ENCODE measurements at places on chromosomes 1 and 21. TPM values are rescaled to one million over a fixed set of nuclear protein-coding genes. Genes with fewer than 3 reads are reported as not detected.

GRCh38 chr1:195789321-195789720, 818.9 kb downstream of the KCNT2 start:
- DNase-seq: no peak

Gene AGT
- 39.5 TPM for polyA plus RNA-seq

Gene OR2T33
- not detected for polyA plus RNA-seq

Gene MMEL1
- polyA plus RNA-seq: 3.6 TPM

- DNase-seq: no peak
These were observed 57.1 kb downstream of the RNF187 start for GRCh38 chr1:228544021-228544850.

Gene AIRE
- 0.49 TPM for polyA plus RNA-seq

GRCh38 chr1:3389093-3389833, 65.2 kb upstream of the ARHGEF16 start:
- DNase-seq: no peak

Gene DDOST
- polyA plus RNA-seq: 254 TPM

DNA sequence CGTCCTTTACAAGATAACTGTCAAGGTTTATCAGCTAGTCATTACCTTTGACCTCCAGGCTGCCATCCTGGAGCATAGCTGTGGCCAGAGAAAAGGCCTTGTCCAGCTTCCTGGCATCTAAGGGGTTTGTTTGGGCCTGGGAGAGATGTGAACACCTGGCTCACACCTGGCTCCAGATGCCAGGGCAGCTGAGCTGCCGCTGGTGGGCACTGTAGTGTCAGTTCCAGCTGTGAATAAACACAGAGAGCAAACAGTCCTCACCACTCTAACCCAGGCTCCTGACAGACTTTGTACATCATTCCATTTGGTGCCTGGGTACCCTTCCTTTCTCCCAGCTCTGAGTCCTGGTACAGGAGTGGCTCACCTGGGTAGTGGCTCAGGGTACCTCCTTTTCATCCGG, 14.3 kb upstream of the KCNA10 start:
- no peak for DNase-seq

Gene MGST3
- polyA plus RNA-seq: 192 TPM

- peak; percentile 29 for DNase-seq
These were observed 1.4 kb downstream of the DAB1 start for GRCh38 chr1:57422271-57423134.

DNA sequence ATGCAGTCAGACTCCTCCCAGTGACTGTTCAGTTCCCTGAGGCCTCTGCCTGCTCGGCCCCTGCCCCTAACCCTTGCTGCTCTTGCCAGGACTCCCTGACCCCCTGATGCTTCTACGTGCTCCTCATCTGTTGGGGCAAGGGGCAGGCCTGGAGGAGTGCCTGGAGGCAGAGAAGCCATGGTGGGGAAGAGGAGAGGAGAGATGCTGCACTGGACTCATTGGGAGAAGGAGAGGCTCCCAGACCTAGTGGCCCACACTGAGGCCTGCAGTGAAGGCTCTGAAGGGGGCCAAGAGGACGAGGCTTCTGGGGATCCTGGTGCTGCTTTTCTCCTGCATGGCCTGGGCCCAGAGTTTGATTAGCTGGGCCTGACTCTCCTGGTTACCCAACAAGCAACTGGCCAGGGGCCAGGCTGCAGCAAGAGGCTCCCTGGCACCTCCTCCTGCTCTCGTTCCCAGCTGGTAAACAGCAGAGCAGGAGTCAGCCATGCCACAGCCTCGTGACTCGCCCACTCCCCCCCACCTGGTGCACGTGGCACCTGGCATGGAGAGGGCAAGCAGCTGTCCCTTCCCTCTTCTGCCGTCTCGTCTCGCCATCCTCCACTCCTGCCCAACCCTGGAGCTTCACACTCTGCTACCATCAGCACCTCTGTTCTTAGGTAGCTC, 847 bp upstream of the RORC start:
- DNase-seq: no peak

- no peak for DNase-seq
These were observed at the start of gene GRIK3 for GRCh38 chr1:37034121-37035013. GRIK3 (minus strand) TSS chr1:37034515; CDS start chr1:37034108, 407 bp downstream.

Gene NGF
- 2.6 TPM for polyA plus RNA-seq

GRCh38 chr1:232283864-232284263, 346.1 kb downstream of the SIPA1L2 start:
- DNase-seq: no peak

Gene ZBTB8B
- polyA plus RNA-seq: 1.1 TPM

DNA sequence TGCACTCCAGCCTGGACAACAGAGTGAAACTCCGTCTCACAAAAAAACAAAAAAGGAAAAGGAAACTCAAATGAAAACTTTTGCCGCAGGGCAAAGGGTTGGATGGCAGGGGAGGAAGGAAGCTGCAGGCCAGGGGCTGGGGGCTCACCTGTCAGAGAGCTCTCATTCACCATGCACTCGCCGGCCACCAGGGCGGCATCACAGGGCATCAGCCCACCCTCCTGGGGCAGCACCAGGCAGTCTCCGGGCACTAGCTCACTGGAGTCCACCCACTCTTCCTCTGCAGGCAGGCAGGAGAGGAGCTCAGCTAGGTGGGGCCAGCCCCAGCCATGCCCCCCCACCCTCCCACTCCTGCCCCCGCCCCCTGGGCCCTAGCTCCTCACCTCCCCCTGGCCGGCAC, 11.9 kb downstream of the ATP13A2 start:
- no peak for DNase-seq

GRCh38 chr1:27606708-27607238, 2.8 kb upstream of the AHDC1 start:
- no peak for DNase-seq
